RKO (cell line): ENCODE measurements at places on chromosomes 2 and 18.

- no peak for DNase-seq
Observed at GRCh38 chr18:63205791-63206252, 113.7 kb downstream of the BCL2 start.

DNA sequence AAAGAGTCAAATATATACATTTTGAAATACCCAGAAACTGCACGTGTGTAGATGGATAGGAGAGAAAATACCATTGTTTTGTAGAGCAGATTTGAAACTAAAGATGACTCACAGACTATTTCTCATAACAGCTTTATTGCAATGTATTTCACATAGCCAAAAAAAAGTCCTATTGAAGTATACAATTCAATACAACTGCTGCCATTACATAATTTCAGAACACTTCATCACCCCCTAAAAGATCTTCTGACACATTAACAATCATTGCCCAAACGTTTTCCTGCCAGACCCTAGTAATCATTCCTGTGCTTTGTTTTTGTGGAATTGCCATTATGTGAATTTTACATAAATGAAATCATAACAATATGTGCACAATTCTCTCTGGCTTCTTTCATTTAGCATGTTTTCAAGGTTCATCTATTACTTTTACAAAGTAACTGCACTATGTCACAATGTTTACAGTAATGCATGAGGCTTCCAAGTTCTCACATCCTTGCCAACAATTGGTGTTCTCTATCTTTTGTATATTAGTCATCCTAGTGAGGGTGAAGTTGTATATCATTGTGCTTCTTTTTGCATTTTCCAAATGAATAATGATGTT lies 378.6 kb upstream of the CWC22 start:
- no peak for DNase-seq

GRCh38 chr2:96423291-96423690 lies 81.9 kb downstream of the NEURL3 start:
- DNase-seq = no peak

DNA sequence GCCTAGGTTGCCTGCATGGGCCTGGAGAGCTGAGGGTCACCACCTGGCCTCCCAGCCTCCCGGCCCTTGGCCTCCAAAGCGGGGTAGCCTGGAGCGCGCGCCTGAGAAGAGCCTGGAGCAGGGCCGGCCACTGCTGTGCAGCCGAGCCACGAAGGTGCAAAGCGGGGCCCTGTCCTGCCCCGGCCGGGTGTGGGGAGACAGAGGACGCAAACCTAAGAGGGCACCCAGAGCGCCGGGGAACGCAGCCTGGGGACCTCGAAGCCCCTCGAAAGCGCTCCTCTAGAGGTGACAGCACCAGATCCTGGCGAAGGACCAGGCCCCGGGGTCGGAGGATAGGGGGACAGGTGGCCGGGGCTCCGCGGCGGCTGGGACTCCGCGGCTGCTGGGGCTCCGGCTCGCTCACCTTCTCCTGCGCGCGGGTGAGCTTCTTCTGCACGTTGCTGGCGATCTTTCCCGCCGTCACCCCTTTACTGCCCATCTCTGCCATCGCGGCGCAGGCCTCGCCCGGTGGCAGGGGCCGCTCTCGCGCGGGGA lies 430 bp downstream of the BIN1 start:
- peak; percentile 33 for DNase-seq

DNA sequence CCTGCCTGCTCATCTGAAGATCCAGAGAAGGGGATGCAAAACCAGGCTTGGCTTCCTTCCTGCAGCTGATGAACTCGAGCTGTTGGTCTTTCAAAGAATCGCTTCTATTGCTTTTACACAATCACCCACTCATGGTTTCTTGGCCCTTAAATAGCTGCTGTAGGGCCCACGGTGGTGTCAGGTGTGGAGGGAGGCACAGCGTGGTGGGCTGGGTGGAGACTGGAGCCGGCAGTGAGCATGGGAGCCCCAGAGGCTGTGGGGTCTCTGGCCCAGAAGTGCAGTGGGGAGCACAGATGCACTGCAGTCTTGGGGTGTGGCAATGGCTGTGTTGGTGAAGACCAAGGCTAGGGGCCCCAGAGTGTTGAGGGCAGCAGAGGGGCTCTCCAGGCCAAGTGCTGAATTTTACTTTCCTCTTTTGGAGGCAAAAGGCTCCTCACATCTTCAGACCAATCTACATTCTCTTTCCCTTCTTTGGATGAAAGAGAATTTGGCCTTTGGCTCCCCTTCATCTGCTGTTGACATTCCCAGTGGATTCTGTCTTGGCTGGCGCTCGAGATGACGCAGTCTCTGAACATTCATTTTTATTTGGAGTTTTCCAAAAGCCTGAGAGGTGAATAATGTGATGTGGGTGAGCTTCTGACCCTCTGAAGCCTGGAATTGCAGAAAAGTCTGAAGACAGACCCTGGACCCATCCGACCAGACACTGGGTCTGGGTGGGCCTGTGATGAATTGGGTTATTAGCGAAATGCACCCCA lies 70.1 kb upstream of the ASB18 start:
- no peak for DNase-seq

DNA sequence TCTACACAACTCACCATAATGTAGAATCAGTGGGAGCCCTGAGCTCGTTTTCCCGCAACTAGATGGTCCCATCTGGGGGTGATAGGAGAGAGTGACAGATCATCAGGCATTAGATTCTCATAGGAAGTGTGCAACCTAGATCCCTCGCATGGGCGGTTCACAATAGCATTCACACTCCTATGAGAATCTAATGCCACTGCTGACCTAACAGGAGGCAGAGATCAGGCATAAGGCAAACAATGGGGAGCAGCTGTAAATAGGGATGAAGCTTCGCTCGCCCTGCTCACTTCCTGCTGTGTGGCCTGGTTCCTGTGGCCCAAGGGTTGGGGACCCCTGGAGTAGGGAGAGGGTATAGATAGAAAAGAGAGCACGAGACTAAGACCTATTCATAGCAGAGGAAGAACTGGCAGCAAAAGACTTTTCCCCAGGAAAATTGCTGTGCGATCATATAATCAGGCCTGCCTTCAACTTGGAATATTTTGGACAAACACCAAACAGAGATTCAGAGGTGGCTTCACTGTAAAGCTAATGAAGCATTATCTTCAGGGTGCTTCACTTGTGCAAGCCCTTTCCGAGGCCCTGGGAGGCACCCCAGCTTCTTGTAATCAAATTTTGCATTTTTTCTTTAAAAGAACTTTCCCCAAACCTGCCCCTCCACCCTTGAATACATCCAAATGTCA lies 29.0 kb upstream of the ATL2 start:
- no peak for DNase-seq

- no peak for DNase-seq
Observed at GRCh38 chr2:221571025-221571550, 1.0 kb downstream of the EPHA4 start.

- no peak for DNase-seq
Observed at GRCh38 chr18:629269-630150, 27.9 kb upstream of the TYMS start.
